ENCODE measurements at places on chromosomes 7 and 10. TPM values are rescaled to one million over a fixed set of nuclear protein-coding genes. Genes with fewer than 3 reads are reported as not detected.

The LIPM gene
- total RNA-seq: not detected

The SPDYE11 gene
- not detected for total RNA-seq

- DNase-seq: no peak
- no peak overlapping the region for H3K4me3 ChIP-seq
- H3K4me1 ChIP-seq: no peaks in the 10 kb centered on the region
- H3K27me3 ChIP-seq: no peaks in the 10 kb centered on the region
Measured at GRCh38 chr7:91140286-91140685, 123.9 kb upstream of the FZD1 start.

The EFCAB10 gene
- not detected for total RNA-seq

DNA sequence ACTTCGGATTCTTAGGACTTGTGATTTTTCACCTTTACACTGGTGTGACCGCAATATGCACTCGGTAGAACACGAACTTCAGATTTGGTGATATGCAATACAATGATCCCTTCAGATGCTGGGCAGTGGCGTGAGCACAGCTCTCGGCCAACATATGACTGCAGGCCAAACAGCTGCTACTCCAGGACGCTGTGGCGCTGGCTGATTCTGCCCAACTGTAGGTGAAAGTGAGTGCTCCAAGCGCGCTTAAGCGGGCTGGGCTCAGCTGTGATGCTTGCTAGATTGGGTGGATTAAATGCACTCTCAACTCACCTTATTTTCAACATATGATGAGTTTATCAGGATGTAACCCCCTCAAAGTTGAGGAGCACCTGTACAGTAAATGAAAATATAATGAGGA, 137.6 kb upstream of the RET start:
- H3K4me3 ChIP-seq: no peak overlapping the region
- H3K27me3 ChIP-seq: peaks cover 17% of the 10 kb centered on the region
- H3K36me3 ChIP-seq: no peaks in the 10 kb centered on the region
- no peak overlapping the region for H3K27ac ChIP-seq

The LEP gene
- total RNA-seq: not detected

DNA sequence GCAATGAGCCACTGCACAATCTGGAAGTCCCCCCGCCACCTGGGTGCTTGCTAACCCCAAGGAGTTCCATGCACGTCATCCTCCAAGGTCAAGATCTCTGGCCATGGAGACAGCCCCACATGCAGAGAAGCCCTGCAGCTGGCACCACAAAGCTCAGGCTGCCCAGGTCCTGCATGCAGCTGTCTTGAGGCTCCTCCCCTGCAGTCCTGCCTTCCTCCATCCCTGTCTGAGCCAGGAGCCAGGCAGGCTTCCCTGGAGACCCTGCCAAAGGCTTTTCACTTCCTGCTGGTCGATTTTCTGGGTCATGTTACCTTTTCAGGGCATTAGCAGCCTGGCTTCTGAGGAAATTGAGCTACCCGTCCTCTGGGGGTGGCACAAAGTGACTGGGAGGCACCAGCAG, 12.5 kb upstream of the TMEM72 start:
- no peaks in the 10 kb centered on the region for H3K36me3 ChIP-seq
- peaks cover 5% of the 10 kb centered on the region for H3K27me3 ChIP-seq
- H3K4me3 ChIP-seq: no peak overlapping the region
- no peaks in the 10 kb centered on the region for H3K4me1 ChIP-seq
- DNase-seq: no peak
- H3K27ac ChIP-seq: no peak overlapping the region

DNA sequence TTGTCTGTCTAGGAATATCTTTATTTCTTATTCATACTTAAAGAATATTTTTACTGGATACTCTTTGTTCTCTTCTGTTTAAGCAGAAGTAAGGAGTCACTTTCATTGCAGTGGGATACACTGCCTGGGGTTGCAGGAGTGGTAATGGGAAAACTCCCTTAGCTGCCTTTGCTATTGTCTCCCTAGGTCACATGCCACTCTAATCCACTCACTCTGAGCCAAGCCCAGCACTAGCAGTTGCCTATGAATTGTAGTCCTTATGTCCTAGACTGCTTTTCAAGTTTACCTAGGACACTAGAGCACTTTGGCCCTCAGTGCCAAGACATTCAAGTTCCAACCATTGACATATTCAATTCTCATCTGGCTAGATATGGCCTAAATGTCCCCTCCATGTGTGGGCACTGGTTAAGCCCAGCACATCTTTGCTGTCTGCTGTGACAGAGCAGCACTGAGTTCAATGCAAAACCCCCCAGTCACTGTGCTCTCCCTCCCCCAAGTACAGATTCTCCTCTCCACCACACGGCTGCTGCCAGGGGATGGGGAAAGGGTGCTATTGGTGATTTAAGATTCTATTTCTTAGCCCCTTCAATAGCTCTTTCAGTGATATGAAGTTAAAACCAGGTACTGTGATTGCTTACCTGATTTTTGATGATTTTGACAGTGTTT, 991.7 kb upstream of the KCND2 start:
- no peak overlapping the region for H3K27ac ChIP-seq
- H3K27me3 ChIP-seq: no peaks in the 10 kb centered on the region
- no peaks in the 10 kb centered on the region for H3K4me1 ChIP-seq
- H3K36me3 ChIP-seq: no peaks in the 10 kb centered on the region

- H3K4me1 ChIP-seq: no peaks in the 10 kb centered on the region
- no peak overlapping the region for H3K4me3 ChIP-seq
- no peaks in the 10 kb centered on the region for H3K36me3 ChIP-seq
- H3K27ac ChIP-seq: no peak overlapping the region
Measured at GRCh38 chr7:19001854-19002253, 115.6 kb downstream of the TWIST1 start.
